RPMI7951 (cell line): ENCODE measurements at places on chromosomes 1 and 21.

DNA sequence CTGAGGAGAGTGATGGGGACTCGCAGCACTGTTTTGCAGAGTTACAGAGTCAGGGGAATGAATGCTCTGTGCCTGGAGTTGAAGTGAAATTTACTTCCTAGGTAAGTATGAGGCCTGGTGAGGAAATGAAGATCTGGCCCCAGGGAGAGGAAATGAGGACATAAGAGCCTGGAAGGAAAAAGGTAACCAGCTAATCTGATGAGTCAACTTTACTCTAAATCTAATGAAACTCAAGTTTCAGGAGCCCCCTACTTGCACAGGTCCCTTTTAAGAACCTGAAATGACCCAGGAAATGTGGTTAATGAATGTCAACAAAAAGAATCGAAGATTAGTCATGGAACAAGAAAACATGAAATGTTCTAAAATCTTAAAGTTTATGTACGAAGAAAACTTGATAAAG is 599.0 kb downstream of the AGBL4 start:
- no peak for DNase-seq

- no peak for DNase-seq
Measured at GRCh38 chr1:43532716-43533115, 2.0 kb downstream of the PTPRF start.

GRCh38 chr21:21682172-21682571 is 684.0 kb downstream of the NCAM2 start:
- DNase-seq: peak; percentile 57

DNA sequence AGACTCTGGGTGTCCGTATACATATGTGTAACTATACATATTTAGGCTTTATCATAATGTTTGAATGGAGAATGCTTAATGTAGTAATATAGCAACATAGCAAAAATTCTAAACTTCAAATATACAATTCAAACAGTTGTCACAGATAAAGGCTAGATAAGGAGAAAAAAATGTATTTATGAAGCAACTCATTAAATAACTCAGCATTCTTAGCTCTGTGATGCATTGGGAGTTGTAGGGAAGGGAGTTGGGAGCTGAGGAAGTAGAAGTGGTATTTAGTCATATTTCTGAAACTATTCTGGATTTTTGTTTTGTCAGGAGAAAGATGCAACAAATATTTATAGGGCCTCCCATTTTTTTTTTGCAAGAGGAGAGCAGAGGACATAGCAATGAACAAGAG is 197.8 kb downstream of the PBX1 start:
- DNase-seq: no peak

DNA sequence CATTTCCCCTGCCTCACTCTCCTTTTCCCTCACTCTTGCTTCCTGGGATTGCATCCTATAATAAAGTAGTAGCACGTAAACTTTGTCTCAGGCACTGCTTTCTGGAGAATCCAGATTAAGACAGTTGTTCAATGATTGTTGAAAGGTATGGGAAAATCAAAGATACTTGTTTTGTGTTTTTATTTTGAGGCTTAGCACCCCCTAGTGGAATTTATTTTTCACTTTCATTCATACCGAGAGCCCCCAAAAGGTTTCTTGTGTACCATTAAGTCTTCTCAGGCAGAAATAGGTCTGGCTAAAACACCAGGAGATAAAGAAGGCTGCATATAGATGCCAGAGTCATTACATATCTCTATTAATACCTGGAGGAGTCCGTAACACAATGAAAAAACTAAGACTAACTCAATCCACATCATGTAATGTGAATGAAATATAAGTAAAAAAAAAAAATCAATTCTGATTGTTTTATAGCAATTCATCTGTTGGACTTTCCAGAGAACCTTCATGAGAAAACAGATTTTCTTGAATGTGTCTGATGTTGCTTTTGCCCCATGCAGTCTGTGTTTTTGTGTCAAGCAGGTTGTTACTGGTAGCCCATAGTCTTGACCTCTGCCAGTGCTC is 103.5 kb downstream of the RPE65 start:
- peak; percentile 52 for DNase-seq

- no peak for DNase-seq
Measured at GRCh38 chr21:40372506-40372905, 474.5 kb downstream of the DSCAM start.

DNA sequence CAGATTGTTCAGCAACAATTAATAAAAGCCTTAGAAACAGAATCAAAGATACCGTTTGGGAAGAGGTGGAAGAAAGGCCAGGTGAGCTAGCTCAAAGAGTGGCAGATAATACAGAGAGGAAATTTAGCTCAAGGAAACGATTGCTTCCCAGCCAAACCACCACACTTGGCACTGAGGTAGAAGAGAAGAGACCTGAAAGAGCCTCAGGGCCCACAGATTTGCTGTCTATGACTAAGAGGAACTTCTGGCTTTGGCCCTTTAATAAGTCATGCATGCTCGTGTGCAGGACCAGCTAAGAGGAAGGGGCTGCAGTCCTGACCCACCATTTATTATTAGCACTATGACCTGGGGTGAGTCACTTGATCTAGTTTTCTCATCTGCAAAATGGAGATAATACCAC is 72.8 kb upstream of the BCL10 start:
- DNase-seq: peak; percentile 83

GRCh38 chr1:81703756-81704463 is 96.8 kb upstream of the ADGRL2 start:
- no peak for DNase-seq

- no peak for DNase-seq
Measured at GRCh38 chr1:147575376-147575775, 34.1 kb downstream of the BCL9 start.

- no peak for DNase-seq
Measured at GRCh38 chr1:159968901-159969300, 14.9 kb upstream of the SLAMF9 start.

DNA sequence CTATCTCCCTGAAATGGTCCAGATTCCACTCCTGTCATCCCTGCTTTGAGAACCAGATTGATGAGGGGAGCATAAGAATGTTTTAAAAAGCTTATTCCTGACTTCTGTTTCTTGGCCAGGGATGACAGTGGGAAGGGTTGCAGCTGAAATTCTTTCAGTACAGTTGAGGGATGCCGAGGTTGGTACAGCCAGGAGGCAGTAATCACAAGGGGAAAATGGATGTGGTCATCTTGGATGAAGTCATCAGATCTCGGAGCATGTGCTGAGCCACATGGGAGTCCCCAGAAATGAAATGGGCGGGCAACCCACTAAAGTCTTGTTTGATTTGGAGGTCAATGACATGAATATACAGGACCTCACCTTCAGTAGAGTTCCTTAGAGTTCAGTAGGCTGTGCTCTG is 18.7 kb upstream of the PLA2G2E start:
- DNase-seq: peak; percentile 10

DNA sequence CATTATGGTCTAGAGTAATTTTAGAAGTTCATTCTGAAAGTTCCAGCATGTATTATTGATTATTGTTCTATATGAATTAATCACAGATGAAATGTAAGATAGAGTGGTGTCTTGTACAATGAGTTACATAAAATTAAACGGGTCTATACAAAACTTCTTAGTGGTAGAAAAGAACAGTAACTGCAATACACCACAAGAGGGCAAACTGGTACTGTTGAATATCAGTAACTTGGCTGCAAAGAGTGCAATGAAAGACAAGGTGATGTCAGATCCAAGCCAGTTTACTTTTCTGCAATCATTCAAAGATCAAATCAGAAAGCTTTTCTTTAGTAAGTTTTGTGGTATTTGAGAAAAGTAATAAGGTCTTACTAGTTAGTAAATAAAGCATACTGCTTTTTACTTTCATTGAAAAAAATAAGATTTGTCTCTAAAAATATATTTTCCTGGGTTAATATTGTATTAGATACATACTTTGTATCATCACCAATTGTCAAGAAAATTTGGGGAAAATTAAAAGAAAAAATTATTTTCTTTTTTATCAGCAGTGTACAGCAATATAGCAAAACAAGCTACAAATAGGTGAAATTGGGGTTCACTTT is 66.4 kb upstream of the BTG3 start:
- peak; percentile 65 for DNase-seq

DNA sequence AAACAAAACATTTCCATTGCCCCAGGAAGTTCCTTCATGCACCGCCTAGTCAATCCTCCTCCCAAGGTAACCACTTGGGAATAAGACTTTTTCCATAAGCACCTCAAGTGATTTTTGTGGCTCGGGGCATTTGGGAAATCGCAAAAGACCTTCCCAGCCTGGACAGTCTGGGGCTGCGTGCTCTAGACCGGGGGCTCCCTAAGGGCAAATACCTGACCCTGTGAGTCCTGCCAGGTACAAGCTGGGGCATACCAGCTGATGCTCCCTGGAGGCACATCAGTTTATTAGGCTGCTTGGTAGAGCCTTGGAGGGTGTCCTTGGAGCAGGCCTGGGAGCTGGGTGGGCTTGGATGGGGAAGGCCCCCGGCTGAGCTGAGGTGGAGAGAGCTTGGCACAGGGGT is 34.4 kb downstream of the ALPL start:
- DNase-seq: no peak

- DNase-seq: no peak
Measured at GRCh38 chr1:219209578-219209977, 35.9 kb downstream of the LYPLAL1 start.

GRCh38 chr1:156409439-156409838 is 40.4 kb downstream of the RHBG start:
- no peak for DNase-seq

GRCh38 chr21:43835861-43836260 is 29.2 kb upstream of the AGPAT3 start:
- no peak for DNase-seq

- DNase-seq: no peak
Measured at GRCh38 chr1:226489718-226490425, 58.7 kb upstream of the STUM start.

DNA sequence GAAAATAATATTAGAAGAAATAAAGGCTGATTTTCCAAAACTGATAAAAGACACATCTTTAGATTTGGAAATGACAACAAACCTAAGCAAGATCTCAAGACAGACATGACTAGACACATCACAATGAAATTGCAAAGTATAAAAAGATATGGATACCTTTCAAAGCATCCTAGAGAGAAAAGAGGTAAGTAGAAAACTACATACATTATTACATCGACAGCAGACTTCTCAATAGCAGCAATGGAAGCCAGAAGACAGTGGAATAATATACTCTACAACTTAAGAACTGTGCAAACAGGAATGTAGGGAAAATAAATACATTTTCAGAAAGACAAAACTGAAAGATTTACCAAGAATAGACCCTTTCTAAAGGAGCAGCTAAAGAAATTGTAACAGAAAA is 50.2 kb downstream of the DENND1B start:
- DNase-seq: peak; percentile 22

DNA sequence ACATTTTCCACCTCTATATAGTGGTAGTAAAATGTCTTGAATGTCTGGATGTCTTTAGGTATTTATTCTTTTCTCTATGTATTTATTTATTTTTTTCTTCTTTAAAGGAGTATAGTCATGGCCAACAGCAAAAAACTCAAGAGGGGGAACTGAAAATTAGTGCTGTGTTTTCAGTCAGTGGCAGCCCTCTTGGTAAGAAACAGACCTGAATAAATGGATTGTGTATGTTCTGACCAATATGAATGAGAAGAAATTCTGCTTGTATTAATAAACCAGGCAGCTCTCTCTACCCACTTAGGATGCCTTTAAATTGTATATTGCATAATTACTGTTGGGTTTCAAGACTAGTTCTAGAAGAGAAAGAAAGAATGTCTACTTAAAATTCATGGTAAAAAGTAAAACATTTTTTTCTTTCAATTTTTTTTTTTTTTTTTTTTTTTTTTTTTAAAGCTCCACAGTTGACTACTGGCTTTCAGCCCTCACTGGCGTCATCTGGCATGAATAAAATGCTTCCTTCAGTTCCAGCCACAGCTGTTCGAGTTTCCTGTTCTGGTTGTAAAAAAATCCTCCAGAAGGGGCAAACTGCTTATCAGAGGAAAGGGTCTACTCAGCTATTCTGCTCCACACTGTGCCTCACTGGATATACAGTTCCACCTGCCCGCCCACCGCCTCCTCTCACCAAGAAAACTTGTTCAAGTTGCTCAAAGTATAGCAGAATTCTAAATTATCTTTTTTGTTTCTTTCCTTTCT is 101.6 kb downstream of the ZMYM4 start:
- peak; percentile 39 for DNase-seq

GRCh38 chr1:230166366-230167132 is 99.5 kb downstream of the GALNT2 start:
- no peak for DNase-seq

DNA sequence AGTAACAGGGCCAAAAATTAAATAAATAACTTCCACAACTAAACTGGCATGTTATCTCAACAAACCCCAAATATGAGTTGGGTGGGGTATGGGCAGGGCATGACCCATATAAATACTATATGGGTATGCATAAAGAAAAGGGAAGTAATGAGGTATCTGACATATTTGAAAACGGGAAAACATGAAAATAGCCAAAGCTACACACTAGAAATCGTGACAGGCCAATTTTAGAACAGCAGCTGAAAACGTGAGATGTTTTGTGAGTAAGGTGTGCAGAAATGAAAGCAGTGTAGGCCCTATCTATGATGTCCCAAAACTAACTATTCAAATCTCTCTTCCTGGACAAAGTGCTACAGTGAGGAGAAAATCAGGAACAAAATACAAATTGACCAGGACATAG is 537.9 kb upstream of the NR5A2 start:
- no peak for DNase-seq

GRCh38 chr1:228268881-228269265 is 61.0 kb downstream of the OBSCN start:
- no peak for DNase-seq

DNA sequence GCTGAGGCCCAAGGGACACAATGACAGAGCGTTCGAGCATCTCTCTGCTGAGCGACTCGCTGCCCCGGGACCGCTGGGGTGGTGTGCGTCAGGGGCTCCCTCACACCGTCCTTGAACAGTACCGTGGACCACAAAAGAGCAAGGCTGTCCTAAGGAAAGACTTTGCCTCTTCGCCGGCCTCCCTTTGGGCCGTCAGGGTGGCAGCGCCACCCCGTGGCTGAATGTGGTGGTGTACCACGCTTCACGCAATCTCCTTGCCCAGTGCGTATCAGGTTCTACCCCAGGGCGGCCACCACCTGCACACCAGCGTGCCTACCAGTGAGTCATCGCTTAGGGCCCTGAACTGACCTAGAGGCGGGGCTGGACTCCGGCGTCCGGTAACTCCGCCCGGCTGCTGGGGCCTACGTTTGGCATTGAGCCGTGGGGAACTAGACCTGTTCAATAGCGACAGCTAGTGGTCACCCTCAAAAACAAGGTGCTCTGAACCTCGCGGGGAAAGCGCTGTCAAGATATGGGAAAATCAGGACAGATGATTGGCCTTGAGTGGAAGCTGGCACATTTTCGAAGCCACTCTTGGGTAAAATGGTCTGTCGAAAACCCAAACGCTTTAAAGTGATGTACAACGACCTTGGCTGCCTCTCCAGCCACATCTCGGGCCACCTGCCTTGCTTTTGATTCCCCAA is 8.1 kb upstream of the TRAF3IP3 start:
- DNase-seq: peak; percentile 94

GRCh38 chr1:89987159-89987819 is 7.6 kb upstream of the ZNF326 start:
- peak; percentile 69 for DNase-seq

DNA sequence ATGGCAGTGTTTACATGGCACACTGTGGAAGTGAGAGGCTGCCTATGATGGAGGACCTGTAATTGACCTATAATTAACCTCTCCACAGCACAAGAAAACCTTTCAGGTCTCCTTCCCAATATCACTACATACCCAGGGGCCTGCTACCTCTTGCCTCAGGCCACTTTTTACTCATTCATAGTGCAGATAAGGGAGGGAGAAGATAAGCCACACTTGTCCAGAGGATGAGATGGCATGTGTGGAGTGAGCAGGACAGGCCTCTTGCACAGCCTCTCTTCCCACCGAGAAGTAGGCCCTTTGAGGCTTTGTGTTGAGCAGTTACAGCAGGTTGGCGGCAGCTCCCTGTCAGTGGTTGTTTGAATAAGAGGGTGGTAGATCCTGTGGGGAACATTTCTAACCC is 31.1 kb upstream of the IKBKE start:
- DNase-seq: no peak
